Stimulated activated CD4-positive, alpha-beta T cell treated with anti-CD3 and anti-CD28 coated beads, Interleukin-4, amount 100 ng/mL, for 4 hours (primary cell): ENCODE measurements at places on chromosomes 7 and 10.

DNA sequence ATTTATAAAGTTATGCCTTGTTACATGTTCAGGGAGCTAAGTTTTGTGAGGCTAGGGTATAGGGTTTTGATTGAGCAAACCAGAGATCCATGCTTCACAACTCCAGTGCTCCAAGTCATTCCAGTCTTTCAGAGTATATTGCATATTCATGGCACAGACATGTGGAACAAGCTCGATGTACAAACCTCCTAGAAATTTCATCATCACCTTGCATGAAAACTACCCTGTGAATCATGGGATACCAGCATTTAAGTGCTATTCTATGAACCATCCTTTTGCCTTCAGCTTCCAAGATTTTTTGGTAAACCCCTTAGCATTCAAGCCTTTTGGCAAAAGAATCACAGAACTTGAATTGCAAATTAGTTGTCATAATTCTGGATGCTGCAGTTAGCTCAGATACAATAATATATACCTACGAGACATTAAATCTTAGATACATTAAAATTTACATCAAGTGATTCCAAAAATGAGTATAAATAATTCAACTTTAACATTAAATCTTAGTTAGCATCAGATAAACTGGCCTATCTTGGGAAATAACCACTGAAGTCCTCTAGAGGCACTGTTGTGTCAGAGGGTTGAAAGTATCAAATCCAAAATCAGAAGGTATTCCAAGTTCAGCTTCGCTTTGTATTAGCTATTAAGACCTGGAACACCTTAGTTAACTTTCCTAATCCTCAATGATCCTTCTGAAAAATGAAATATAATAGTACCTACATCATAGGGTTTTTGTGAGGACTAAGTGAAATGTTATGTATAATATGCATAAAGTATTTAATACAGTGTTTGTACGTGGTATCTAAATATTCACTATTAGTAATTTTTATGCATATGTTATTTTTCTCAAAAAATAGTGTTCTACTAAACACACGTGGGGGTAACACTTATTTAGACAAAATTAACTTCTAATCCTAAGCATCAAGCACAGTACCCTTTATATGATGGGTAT is 55.5 kb upstream of the CABCOCO1 start:
- no peak for DNase-seq

DNA sequence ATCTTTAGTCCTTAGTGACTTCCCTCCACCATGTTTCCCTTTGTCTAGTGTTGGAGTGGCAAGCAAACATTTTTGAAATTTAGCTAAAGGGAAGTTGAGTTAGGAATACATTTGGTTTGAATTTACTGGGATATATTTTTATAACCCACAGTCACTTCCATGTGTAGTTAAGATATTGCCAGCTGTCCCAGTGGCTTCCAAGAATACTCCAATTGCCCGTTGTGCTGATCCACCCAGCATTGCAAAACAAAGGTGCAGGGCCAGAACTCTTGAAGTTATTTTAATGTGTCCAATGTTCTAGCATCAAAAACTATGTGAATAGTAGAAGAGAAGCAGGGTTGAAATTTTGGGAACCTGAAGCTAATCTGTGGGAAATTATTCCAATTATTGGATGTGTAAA is 2.5 kb upstream of the P4HA1 start:
- DNase-seq, result no peak

DNA sequence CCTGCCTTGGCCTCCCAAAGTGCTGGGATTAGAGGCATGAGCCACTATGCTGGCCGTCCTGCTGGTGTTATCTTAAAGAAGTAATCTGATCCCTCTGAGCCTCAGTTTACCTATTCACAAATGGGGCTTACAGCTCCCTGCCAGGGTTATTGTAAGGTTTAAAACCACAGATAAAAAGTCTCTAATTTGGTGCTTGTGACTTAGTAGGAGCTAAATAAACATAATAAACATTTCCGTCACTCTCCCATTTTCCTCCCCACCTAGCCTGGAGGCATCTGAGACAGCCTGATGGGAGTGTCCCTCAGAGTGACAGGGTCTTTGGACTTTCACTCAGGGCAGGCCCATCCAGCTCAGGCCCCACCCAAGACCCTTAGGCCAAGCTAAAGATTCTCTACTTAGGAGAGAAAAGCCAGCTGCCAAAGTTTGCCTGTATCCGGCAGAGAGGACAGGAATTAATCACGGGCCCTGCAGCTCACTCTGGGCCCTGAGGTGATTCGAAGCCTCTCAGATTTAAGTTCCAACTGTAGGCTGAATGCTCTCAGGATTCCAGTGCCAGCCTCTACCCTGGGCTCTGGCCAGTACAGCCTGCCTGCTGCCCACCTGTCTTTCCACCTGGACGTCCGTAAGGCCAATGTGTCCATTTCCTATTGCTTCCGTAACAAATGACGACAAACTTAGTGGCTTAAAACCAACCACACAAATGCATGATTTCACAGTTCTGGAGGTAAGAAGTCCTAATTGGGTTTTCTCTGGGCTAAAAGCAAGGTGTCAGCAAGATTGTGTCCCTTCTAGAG is 21.8 kb upstream of the DUSP5 start:
- DNase-seq, result no peak

DNA sequence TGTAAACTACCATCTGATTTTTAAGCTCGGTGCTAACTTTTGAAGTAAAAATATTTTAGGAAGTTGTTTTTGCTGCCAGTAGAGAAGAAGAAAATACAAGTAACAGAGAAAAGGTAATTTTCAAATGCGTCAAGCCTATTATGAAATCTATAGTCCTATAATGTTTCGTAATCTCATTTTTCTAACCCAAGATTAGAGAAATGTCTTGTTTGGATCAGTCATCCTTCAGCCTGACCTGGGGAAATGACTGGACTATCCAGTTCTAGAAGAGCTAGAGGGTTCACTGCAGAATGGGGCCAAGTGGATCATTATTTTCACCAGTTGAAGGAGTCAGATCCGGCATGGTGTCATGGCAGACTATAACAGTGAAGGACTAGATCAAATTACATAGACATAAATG is 62.7 kb upstream of the FGL2 start:
- no peak for DNase-seq

DNA sequence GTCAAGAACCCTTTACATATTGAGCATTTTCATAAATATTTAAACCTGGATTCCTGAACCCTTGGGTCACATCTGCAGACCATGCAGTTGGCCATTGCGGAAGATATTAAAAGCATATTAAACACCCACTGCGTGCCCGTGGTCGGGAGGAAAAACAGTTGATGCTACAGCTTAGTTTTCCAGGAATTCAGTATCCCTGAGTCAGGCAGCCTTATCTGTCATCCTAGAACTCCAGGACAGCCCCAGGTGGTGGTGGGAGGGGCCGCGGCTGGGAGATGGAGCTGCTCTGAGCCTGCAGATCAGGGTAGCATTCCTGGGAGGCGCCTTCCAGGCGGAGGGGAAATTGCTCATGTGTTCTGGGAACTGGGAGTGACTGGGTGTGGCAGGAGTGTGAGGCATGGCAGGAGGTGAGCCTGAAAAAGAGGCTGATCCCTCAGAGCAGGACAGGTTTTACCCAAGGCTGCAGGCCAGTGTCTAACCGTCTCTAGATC is 222.9 kb upstream of the SH2B2 start:
- no peak for DNase-seq

DNA sequence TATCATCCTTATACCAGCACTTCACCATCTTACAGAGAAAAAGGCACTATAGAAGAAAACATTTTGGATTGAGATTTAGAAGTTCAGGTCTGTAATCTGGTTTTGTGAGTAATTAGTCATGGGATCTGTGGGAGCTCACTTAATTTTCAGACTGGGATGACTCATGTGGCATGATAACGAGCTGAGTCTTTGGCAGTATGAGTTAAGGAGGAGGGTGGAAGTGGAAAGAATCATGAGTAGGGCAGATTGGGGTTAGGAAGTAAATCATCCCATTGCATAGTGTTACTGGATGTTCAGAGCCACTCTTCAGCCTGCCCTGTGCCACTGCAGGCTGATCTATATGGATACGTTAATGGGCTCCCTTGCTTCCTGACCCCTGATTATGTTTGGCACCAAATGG is 64.9 kb downstream of the ZNF92 start:
- no peak for DNase-seq

- no peak for DNase-seq
Measured at GRCh38 chr7:112188257-112188656, 17.9 kb downstream of the DOCK4 start.

GRCh38 chr10:131198401-131198800 is 113.1 kb downstream of the TCERG1L start:
- no peak for DNase-seq

DNA sequence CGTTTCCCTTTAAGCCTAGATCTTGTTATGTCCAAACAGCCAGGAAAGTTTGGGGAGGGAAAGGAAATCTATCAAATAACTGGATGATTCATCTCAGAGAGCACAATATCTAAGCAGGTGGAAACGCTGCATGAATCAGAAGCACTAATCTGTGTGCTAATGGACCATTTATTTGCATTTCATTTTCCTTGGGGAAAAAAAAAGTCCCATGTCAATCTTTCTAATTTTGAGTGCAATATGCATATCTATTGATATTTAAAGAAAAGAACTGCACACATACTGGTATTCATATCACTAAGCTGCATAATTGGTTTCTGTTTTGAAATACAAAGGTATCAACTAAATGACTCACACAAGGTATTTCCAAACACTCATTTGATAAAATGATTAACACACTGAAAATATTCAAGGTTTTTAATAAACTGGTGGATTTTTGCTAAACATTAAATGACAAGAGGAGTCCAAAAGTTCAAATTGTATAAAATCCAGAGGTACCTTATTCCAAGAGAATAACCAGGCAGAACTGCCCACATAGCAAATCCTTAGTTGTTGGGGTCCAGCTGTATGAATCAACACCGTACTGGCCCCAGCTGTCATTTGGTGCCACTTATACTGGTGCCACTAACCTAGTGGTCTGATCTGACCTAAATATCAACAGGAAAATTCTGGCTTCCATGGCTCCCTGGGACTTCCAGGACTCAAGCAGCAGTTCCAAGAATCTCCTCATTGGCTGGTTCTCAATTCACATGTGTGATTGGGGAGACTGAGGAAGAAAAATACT is 122.2 kb upstream of the SP4 start:
- DNase-seq, result no peak

DNA sequence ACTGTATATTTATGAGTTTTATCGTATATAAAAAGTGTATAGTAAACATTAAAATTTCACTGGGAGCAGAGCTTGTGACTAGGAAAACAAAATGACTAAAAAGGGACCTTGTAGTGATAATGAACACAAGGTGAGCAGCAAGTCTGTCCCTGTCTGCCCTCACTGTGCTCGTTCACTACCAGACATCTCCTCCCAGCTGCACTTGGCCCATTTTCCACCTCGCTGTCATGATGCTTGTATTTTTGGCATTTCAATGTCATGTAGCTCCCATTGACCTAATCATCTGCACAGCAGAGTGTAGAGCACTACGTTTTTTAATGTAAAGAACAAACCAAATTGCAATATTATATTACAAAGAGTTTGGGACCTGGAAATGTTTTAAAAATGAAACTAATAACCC is 207.2 kb downstream of the ZEB1 start:
- no peak for DNase-seq

DNA sequence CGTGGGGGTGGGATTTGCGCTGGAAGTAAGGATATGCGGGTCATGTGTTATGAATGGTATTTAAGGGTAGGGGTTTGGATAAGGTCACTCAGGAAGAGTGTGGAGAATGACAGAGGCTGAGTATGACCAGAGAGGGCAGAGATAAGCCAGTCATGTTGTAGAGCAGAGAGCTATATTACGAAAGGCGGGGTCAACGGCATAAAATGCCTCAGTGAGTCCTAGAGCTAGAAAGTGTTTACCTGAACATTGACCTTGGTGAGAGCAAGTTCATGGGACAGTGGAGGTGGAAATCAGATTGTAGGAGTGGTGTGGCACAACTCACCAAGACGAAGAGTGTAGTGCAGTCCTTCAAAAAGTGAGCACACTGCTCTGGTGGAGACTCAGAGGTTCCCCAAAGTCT is 13.8 kb downstream of the LMOD2 start:
- DNase-seq, result no peak

DNA sequence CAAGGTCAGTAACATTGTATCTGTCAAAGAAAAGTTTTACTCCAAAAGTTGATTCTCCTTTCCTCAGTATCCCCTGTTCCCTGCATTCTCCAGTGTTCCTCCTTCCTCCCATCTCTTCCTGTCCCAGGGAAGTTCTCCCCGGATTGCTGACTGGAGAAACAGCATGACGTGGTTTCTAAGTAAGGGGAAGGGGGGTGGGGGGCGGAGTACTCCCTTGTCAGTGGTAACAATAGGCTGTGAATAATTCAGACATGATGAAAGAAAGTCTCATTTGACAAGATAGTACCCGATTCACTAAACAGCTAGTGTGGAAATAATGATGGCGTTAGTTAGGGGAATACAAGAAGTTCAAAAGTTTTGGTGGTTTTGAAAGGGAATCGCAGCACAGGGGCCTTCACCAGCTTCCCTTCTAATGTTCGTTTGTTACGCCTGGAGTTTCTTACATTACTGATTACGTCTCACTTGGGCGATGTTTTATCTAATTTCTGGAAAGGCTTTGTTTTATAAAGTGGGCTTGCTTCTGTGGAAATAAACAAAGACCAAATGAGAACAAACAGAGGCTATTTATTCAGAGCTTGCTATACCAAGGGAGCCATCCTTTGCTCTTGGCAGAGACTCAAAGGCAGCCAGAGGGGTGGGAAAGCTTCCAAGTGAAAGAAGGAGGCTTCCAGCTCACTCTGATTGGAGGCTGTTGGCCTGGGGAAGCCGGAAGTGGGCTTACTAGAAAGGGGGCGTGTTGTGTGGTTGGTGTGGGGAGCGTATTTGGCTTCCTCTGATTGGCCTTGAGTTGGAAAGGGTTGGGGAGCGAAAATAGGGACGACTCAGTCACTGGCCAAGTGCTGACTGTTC is 453.7 kb downstream of the SDK1 start:
- DNase-seq, result no peak

DNA sequence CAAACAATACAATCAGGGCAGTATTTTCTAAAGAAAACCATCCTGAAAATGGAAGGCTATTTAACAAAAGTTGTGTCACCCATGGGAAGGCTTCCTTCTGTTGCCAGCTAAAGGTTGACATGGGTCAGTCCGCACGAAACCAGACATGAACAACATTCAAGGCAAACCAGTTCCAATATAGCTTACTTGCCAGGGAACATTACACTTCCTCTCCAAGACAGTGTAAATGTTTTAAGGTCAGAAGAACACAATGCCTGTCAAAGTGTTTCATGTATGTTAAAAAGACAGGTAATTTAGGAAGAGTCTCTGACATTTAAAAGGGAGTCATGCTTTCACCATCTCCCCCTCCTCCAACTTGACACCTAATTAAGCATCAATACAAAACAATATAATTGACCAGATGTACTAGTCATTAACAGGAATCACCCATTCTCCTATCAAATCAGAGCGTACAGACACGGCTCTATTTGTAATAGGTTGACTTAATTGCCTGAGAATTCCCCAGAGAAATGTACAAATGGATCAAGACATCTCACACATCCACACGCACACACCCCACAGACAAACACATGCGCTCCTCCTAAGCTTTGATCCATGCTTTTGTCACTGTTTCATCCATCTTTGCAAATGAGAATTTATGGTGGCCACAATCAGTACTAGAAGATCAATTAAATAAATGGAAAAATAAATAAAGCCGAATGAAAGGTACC is 69.5 kb downstream of the CACNA2D1 start:
- no peak for DNase-seq
